Stromal cell of bone marrow (primary cell): ENCODE measurements at places on chromosomes 5 and 9.

- no peak for DNase-seq
Measured at GRCh38 chr5:74367241-74367733, 273.2 kb downstream of the ENC1 start.

- DNase-seq, result no peak
Measured at GRCh38 chr9:133777068-133777791, 39.1 kb upstream of the SARDH start.

DNA sequence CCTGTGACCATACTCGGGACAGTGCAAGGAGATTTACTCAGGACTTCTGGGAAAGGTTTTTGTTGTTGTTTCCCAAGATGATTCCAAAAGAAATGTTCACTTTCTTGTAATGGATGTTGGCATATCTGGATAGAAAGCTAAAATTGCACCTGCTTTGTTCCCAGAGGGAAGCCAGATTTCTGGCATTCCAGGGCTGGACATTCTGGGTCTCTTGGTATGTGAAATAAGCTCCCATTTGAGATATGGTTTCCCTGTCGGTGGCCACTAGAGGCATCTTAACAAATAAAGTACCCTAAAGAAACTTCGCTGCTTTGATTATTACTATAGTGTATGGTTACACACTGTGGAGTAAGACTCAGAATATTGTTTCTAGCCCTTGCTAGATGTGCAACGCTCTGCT is 737.3 kb downstream of the BRINP1 start:
- no peak for DNase-seq

DNA sequence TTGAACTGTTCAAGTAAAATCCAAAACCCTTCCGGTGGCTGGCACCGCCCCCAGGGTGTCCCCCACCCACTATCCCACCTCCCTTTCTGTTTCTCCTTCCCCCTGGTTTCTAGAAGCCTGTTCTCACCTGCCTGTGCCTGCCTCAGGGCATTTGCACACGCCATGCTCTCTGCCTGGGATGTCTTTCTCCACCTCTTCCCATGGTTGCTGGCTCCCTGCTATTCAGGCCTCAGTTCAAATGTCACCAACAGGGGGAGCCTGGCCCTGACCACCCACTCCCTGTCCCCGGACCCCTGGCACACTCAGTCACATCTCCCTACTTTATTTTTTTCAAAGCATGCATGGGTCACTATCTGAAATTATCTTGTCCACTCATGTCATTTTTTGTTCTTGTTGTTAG is 39.9 kb upstream of the EEIG1 start:
- no peak for DNase-seq

DNA sequence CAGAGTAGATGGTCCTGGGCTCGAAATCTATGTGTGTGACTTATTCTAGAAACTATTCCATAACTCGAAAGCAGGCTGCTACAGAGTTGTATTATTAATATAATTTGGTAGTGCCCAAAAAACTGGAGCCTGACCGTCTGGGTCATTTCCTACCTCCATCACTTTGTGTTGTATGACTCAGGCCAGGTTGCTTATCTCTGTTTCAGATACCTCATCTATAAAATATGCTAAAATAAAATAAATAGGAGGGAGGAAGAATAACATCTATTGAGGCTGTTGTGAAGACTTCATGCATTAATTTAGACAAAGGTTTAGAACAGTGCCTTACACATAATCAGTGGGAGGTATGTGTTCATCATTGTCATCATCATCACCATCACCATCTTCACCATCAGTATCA is 57.7 kb downstream of the PDE4D start:
- no peak for DNase-seq

GRCh38 chr9:76667521-76667957 is 96.7 kb upstream of the PCA3 start:
- DNase-seq, result no peak

GRCh38 chr5:160787240-160787639 is 64.8 kb downstream of the ATP10B start:
- no peak for DNase-seq

DNA sequence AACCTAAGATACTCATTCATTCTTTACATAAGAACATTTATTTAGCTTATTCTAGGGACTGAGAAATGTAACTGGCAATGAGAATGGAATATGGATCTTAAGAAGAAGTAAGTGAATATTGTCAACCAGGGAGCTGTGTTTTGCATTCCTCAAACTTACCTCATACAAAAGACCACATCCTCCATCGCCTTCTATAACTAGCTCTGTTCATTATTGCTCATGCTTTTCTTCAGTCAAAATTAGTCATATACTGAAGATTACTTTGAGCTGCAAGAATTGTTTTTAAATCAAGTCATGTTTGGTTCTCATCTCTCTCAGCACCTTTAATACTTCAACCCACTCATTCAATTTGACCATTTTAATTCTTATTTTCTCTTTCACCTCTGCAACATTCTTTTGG is 140.3 kb upstream of the RASA1 start:
- DNase-seq, result peak; percentile 38

- no peak for DNase-seq
Measured at GRCh38 chr9:124799274-124800006, 22.5 kb downstream of the OLFML2A start.

DNA sequence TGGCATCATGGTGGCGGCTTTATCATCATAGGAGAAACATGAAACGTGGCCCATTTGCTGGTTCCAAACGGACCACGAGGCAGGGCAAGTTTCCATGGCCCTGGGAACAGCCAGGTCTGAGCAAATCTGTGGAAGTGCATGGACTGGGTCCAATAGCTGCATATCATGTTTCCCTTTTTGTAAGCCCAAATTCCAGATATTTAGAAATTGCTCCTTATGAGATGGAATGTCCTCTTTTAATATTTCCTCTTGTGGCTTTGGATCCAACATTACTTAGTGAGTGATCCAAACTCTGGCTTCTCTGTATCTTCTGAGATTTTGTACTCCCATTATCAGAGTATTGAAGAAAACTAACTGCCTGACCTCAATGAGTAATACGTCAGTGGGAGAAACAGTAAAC is 79.8 kb upstream of the FBXL7 start:
- DNase-seq, result no peak

- peak; percentile 74 for DNase-seq
Measured at GRCh38 chr9:3931996-3932906, 367.6 kb downstream of the GLIS3 start.

GRCh38 chr5:171420431-171421241 is 1.2 kb downstream of the FGF18 start:
- DNase-seq, result peak; percentile 88

GRCh38 chr5:542319-543311 is 18.4 kb upstream of the SLC9A3 start:
- DNase-seq, result no peak

- no peak for DNase-seq
Measured at GRCh38 chr5:169098331-169099121, 202.4 kb downstream of the SLIT3 start.

GRCh38 chr9:2125906-2126305 is 110.8 kb downstream of the SMARCA2 start:
- DNase-seq, result no peak

DNA sequence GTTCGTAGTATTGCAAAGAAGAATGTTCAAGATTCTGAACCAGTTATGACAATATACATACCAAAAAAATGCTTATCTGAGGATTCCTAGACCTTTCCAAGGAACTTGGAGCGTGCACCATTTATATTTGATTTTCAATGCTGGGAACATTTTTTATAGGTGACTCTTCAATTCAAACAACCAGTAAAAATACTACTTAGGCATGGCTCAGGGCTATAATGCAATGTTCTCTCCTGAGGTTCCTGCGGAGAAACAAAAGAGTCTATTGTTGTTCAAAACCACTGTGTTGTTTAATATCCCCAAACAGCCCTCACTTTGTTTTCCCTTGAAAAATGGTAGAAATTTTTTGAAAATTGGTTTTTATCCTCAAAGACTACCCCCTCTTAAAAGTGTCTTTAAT is 335.7 kb upstream of the IZUMO3 start:
- no peak for DNase-seq

GRCh38 chr9:35350827-35351549 is 138.9 kb upstream of the RUSC2 start:
- DNase-seq, result peak; percentile 84

DNA sequence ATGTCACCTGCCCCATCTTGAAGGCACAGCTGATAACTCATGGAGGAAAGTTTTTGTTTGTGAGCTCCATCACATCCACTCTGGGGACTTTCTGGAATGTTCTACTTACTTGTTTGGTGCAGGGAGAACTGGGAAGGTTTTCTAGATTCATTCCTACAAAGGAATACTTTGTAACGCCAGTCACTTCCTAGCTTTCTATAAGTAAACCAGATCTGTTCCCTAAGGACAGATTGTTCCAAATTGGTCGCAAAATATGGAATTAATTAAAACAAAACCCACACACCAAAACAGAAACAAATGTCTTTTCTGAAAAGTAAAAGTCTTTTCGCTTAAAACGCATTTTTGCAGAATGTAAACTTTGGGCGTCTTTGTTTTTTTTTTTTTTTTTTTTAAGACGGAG is 167.6 kb downstream of the PDZD2 start:
- no peak for DNase-seq

GRCh38 chr5:142814122-142814521 is 43.9 kb downstream of the ARHGAP26 start:
- no peak for DNase-seq

- no peak for DNase-seq
Measured at GRCh38 chr5:173165177-173166016, 21.1 kb downstream of the BNIP1 start.

DNA sequence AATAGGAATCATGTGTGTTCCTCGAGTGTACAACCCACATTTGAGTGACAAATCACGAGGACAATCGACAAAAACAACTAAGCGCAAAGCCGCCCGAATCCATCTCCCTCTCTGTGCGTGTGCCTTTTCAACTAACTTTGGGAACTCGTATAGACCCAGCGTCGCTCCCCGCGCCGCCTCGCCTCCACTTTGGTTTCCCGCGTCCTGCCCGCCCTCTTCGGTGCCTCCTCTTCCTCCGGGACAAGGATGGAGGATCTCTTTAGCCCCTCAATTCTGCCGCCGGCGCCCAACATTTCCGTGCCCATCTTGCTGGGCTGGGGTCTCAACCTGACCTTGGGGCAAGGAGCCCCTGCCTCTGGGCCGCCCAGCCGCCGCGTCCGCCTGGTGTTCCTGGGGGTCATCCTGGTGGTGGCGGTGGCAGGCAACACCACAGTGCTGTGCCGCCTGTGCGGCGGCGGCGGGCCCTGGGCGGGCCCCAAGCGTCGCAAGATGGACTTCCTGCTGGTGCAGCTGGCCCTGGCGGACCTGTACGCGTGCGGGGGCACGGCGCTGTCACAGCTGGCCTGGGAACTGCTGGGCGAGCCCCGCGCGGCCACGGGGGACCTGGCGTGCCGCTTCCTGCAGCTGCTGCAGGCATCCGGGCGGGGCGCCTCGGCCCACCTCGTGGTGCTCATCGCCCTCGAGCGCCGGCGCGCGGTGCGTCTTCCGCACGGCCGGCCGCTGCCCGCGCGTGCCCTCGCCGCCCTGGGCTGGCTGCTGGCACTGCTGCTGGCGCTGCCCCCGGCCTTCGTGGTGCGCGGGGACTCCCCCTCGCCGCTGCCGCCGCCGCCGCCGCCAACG is at the start of gene GPR150:
TSS of gene GPR150 (plus strand) at position 58 of the 840 bp plus-strand sequence. CDS start at position 247, 189 bp downstream.
- no peak for DNase-seq

GRCh38 chr9:91884696-91885687 is 65.0 kb downstream of the ROR2 start:
- DNase-seq, result no peak

DNA sequence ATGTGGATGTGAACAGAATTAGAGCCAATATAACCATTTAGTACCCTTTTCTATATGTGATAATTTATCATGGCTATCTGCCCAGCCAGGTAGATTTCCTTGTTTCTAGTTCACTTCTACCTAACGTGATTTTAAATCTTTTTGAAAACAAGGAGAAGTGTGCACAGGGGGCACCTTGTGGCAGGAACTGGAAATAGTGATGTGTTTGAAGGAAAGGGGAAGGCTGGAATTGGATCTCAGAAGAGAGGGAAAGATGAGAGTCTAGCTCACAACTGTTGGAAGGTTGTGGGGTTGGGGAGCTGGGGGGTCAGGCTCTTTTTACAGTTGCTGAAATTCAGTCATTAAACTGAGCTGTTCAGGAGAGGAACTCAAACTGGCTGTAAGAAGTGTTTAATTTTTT is 219.5 kb downstream of the KCTD16 start:
- peak; percentile 6 for DNase-seq

- DNase-seq, result no peak
Measured at GRCh38 chr5:66411701-66412100, 184.5 kb upstream of the MAST4 start.

DNA sequence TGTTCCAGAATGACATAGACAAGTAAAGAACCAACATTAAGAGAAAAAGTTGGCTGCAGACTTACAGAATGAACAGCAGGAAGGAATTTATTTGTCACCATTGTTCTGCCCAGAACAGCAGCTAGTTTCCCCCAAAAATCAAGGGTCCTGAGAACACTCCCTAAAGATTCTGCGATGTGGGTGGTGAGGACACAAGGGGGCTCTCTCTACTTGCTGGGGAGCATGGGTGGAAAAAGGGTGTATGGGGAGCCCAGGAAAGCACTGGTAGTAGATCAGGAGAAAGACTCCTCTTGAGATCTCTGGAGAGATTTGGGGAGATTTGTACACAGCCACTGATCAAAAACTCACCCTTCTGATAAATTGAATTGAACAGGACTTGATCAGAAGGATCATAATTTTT is 316.5 kb downstream of the KCTD16 start:
- no peak for DNase-seq

DNA sequence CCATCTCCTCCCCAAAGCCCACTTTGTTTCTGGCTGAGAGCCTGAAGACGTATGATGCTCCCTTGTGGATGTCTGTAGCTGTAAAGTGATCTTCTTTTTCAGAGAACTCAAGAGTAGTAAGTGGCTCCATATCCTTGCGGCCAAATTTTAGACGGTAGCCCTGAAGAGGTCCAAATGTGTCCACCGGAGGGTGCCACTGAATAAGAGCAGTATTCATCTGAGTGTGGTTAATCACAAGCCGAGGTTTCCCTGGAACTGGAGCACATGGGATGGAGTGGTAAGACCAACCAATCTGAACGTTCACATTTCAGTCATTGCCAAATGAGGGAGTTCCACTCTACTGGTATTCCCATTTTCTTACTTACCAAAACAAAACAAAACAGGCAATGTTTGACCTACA is 686.5 kb upstream of the DMAC1 start:
- DNase-seq, result peak; percentile 13

GRCh38 chr9:3477236-3477834 is 48.5 kb downstream of the RFX3 start:
- DNase-seq, result no peak

- peak; percentile 48 for DNase-seq
Measured at GRCh38 chr9:121267689-121268597, at the start of gene GSN. GSN (plus strand) TSS chr9:121268162; CDS start chr9:121301972, 33,810 bp downstream.

DNA sequence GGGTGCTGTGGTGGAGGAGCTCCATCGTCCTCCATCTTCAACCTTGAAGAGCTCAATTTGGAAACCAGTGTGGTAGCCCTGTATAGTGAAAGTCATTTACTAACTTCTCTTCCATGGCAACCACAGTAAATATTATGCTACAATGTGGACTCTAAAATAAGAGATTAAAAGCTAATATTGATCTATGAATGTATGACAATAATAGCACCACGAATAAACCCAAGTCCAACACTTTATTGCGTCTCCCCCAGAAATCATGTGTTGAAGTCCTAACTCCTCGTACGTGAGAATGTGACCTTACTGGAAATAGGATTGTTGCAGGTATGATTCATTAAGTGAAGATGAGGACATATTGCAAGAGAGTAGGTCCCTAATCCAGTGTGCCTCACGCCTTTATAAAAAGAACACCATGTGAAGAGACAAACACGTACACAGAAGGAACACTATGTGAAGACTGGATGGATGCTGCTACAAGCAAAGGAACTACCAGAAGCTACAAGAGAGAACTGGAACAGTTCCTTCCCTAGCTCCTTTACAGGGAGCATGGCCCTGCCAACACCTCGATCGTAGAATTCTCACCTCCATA is 276.2 kb downstream of the PDE4D start:
- DNase-seq, result no peak
